Esophagus muscularis mucosa (tissue), 4 donors: ENCODE measurements at places on chromosomes 13 and 19.

- no peak for DNase-seq
Measured at GRCh38 chr13:103168901-103169508, 102.8 kb upstream of the SLC10A2 start.

- peak; percentile 79 for DNase-seq
Measured at GRCh38 chr13:27183561-27184147, 12.0 kb upstream of the USP12 start.

GRCh38 chr13:52001120-52001731 is 10.0 kb downstream of the ATP7B start:
- no peak for DNase-seq

GRCh38 chr19:35621708-35622107 is 7.1 kb upstream of the RBM42 start:
- no peak for DNase-seq

- no peak for DNase-seq
Measured at GRCh38 chr19:44883922-44884321, 7.1 kb upstream of the TOMM40 start.

GRCh38 chr13:40069173-40070044 is 413.9 kb downstream of the COG6 start:
- peak; percentile 91 for DNase-seq

- no peak for DNase-seq
Measured at GRCh38 chr13:42906257-42906656, 85.8 kb downstream of the EPSTI1 start.

- no peak for DNase-seq
Measured at GRCh38 chr19:18009412-18010066, 1.6 kb downstream of the ARRDC2 start.

- no peak for DNase-seq
Measured at GRCh38 chr19:18399008-18399407, 1.6 kb upstream of the LRRC25 start.

GRCh38 chr13:113145496-113145895 is 13.0 kb upstream of the PROZ start:
- no peak for DNase-seq

DNA sequence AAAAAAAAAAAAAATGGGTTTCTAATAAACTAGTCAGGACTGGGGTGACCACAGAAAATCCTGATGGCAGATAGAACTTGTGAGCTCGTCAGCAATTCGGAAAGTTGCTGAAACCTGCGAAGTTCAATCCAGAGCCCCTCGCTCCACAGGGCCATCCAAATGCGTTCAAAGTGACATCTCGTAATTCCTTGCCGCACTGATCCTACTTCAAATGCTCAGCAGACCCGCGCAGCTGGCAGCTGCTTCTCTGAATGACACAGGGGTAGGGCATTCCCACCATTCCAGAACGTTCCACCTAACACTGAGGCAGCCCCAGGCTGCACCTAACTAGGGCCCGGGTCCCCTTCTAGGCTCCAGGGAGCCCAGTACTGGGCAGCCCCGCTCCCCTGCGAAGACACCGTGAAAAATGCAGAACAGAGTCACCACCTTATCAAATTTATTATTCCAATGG is 4.8 kb upstream of the DAPK3 start:
- DNase-seq = no peak

DNA sequence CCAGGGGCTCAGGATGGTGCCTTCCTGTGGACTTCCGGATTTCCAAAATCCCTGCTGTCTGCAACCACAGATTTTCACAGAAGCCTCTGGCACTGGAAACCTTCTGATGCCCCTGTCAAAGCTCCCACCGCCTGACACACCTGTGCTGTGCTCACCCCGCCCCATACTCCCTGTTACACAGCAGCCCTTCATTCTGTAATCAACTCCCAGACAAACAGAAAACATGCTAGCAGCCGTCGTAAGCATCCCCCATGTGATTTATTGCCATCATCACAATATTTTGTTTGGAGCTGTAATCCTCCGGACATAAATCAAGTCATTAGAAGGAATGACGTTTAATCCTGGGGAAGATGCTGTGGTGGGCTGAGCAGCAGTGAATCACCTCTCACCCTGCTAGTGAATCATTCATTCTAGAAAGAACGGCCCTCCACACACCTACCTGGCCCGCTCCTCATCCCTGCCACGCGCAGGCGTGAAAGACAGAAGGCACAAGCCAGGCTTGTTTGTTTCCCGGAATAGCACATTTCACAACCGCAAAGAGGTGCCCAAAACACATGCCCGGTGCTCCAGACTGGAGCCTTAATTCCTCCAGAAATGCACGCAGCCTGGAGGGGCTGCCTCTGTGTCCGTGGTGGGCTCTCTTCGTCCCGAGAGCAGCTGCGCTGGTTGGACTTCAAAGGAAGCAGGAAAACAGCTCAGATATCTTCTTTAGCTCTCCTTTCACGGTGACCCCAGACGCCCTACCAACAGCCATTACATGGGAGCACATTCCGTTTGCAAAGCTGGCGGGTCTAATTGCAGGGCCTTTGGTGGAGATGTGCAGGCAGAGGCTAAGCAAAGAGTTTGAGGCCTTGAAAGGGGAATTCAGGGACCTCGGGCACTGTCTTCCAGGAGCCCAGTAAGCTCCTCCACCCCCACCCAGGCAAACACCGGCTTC is 41.3 kb upstream of the KCTD15 start:
- DNase-seq = no peak

DNA sequence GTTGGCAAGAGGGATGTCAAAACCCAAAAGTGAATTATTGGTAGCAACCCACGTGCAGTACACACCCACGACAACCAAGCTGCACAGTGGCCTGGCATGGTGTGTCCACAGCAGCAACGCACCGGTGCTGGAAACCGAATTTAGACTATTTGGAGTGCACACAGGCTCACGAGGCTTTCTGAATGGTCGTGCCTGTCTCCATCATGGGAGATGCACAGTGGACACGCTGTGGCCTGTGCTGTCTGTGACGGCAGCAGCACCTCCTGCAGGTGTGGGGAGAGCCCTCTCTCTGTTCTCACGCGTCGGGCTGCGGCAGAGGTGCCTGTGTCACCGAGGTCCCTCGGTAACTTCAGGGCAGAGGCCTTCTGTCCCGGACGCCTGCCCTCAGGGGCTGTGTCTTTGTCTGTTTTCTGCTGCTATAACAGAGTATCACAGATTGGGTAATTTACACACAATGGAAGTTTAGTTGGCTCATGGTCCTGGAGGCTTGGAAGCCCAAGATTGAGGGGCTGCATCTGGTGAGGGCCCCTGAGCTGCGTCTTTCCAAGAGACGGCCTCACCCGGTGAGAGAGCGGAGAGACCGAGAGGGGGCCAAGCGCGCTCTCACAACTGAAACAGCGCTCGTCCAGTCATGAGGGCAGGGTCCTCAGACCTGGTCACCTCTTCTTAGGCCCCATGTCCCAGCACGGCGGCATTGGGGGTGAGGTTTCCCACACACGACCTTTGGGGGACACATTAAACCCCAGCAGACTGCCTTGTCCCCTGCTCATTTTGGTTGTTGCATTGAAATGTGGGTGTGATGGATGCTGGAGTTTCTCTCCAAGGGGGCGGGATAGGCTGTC is 9.1 kb upstream of the MCF2L start:
- no peak for DNase-seq
